HTR-8/SVneo (cell line): ENCODE measurements at places on chromosomes 6 and 20.

DNA sequence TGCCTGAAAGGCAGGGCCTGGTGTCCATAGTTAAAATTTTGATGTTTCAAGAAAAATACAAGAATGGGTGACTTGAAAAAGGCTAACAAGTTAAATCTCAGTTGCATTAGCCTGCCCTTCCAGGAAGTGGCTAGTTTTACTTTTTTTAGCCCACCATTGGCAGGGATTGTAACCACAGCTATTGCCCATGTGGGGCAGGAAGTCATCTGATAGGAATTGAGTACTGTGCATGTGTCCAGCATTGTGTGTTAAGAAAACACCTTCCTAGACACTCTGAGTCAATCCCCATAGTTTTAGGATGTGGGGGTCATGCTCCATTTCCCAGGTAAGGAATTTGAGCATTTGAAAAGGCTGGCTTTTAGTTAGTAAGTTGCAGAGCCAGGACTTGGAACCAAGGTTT, 26.9 kb downstream of the LYRM2 start:
- no peak for DNase-seq

DNA sequence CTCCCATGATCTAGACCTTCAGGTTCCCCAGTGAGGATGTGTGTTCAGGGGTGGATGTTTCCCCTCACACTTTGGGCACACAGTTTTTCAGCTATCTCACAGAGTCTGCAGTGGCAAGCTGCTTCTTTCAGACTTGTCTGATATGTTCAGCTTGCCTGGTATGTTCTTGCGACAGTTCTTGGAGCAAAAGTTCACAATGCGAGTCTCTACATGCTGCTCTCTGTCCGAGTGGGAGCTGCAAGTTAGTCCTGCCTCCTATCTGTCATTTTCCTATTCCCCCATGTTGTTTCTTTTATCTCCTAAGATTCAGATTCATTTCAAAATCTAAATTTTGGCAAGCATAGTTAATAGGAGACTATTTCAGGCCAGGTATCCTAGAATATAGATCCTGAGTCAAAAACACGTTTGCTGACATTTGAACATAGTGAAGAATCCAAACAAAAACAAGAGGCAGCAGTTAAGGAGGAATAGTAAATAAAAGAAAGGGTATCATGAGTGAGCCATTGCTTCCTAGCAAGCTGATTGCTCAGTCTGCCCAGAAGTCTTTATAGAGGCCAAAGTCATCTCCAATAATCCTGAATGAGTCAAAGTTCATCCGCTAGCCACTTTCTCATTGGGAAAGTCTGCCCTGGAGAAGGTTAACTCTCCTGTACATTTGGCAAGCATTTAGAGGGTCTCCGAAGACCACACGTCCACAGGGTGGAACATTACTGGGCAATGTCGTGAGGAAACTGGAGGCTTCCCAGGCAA, 140.2 kb upstream of the MOCS1 start:
- DNase-seq, result no peak

GRCh38 chr6:135129136-135129856, 51.8 kb upstream of the MYB start:
- no peak for DNase-seq

DNA sequence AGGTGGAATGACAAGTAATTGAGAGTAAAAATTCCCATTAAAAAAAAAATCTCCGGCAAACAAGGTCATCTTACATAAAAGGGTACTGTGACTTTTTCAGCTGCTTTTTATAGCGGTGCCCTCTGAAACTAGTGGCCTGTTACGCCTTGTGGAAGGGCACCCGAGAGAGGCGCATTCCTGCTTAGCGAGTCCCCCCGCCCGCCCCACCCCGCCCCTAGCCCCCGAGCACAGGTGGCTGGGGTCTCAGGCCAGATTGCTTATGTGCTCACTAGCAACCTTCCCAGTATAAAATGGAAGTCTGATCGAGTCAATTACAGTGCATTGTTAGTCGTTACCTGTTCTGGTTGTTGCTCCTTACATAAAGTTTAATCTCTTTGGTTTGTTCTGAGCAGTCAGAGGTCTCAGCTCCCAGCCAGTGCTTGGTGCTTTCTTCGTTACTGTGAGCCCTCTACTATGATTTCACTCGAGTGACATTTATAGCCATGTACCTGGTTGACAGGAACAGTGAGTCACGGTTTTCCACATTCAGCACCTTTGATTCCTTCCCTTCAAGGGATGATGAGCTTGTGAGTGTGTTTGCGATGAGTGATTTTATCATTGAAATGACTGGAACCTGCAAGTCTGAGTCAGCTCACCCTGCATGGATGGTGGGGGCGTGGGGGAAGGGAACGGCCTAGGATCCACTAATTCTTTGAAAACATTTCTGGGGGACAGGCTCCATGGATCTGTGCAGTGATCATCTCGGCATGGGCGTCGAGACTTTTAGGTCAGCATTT, 47.6 kb downstream of the ZDHHC14 start:
- DNase-seq, result peak; percentile 18

DNA sequence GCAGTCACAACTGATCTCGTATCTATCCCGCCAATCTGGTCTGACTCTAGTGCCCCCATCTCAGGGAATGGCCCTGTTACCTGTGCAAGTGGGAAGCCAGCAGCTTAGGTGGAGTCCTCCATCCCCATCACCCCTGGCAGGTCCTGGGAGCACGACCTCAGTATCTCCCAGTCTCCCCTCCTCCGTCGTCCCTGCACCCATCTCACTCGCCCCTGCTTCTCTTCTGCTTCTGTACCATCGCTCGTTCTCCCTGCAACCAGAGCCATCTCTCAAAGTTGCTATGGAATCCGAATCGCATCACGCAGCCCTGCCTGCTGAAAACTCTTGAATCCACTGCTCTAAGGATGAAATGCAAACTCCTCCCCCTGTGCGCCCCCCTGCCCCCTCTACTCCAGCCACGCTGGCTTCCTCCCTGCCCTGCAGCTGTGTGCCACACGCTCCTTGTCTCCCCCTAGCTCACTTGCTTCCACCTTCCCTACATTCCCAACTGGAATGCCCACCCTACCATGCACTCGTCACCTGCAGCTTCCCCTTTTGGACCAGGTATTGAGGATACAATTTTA, 64.0 kb upstream of the PTGIS start:
- no peak for DNase-seq

- no peak for DNase-seq
Measured at GRCh38 chr6:112899541-112899940, 552.4 kb downstream of the RFPL4B start.

DNA sequence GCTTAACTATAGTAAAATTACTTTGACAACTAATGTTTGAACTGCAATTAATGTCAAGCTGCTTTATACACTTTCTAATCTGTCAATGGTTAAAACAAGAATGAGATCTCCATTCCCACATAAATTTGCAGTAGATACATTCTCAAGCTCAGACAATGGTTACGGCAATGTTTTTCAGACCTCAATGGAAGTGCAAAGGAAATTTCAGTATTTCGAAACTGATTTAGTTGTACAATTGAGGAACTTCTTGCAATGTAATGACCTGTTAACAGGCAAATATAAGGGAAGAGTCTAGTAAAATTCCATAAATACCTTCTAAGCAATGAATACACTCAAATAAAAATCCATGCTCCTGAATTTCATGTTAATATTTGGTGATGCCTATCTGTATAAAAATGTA, 94.7 kb downstream of the ADTRP start:
- no peak for DNase-seq
